NCI-H2081 (cell line): ENCODE measurements at places on chromosomes 13 and 19.

DNA sequence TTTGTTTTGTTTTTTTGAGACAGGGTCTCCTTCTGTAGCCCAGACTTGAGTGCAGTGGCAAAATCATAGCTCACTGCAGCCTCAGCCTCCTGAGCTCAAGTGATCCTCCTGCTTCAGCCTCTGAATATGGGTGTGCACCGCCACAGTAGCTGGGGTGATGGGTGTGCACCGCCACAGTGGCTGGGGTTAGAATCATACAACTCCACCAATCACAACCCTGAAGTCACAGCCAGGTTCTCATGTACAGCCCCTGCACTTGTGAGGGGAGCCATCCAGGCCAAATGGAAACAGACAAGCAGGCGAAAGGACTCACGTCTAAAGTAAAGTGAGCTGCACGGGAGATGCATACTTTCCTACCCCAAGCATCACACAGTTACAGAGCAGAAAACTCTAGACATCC, 63.1 kb upstream of the RANBP3 start:
- no peak for DNase-seq

- DNase-seq = no peak
Measured at GRCh38 chr13:25192936-25193335, 20.8 kb upstream of the AMER2 start.

DNA sequence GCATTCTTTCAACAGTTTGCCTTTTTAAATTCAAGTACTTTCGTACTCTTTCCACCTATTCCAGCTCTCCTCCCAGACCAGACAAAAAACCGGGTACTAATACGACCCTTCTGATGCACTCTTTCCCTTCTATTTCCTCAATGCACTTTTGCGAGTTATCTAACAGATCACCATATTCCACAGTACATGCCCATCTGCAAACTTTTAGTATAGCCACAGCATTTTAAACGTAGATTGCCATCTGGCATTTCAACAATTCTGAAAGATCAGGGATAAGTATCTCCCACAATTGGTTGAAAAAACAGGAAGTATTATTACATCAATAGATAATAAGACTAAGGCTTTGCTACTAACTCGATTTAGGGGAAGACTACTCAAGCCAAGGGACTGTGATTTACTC, 31.5 kb downstream of the RBM26 start:
- no peak for DNase-seq

DNA sequence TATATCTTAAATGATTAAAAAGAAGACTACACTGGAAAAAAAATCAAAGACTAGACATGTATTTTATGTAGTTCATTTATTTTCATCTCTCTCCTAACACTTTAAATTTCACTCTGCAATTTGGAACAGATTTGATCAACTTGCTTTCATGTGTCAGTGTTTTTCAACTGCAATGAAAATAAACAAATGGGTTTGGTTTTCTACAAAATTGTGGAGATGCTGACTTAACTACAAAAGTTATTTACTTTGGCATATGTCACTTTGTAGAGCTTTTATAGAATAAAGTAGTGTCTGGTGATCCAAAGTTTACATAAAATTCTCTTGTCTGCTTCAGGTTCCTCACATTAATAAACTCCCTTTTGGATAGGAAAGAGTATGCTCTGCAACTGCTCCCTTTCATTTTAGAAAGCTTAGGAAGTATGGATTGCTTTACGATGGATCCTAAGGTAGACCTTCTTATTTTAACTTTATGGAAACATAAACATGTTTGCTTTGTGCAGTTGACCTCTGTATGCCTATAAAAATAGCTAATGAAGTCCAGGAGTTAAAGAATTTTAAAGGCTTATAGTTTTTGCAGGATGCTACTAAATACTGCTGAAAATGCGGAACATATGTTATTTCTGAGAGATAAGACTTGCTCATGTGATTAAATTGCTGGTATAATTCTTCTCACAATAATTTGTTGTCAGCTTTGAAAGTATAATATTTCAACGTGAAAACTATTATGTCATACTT, 815.9 kb downstream of the PCDH9 start:
- DNase-seq = no peak

DNA sequence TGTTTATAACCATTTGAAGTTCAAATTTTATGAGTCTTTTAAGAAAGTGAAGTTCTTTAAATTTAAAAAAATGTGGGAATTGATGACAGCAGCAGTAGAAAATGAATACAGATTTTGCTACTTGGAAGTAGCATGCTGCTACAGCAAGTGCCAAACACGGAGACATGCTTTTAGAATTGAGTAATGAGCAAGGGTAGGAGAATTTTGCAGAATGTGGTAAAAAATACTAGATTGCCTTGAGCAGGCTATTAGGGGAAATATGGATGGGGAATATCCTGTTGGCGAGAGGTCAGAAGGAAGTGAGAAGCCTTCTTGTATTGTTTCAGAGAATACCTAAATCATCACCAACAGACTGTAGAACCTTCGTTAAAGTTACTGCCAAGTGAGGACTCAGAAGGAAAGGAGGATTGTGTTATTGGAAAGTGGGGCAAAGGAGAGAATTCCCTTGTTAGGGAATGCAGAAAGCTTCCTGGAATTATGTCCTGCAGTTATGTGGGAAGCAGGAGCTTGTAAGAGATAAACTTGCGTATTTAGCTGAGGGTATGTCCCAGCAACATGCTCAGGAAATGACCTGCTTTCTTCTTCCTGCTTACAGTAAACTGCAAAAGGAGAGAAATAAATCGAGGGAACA, 32.4 kb upstream of the OXGR1 start:
- DNase-seq = no peak

DNA sequence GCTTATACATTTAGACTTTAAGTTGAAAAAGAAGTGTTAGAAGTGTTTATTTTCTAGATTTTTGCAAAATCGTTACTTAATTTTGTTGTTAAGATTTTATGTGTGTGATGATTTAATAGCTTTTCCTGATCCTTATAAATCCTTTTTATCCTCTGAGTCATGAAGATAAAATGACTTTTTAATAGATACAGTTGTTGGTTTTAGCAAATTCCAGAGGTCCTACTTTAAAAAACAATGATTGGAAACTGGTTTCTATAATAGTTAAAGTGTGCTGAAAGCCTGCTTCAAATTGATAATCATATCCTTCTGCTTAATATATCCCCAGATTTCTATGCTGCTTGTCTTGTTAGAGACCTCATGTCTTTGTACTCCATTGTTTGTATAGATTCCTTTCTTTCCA, 39.0 kb downstream of the RNASEH2B start:
- DNase-seq = no peak

- DNase-seq = no peak
Measured at GRCh38 chr13:40123962-40124632, 468.6 kb downstream of the COG6 start.

- no peak for DNase-seq
Measured at GRCh38 chr19:22286151-22286810, at the start of gene ZNF729. TSS of gene ZNF729 (plus strand) at chr19:22286441. CDS start at chr19:22286526, 85 bp downstream.

DNA sequence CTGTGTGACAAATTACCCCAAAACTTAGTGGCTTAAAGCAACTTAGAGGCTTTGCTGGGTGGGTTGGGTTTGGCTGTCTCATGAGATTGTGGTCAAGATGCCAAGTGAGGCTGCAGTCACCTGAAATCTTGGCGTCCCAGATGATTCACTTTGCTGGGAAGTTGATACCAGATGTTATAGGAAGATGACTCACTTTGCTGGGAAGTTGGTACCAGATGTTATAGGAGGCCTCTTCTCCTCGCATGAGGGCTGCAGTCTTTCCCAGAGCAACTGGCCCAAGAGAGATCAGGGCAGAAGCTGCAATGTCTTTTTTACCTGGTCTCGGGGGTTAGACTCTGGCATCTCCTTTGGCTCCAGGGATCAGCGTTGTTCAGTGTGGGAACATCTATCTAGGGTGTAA, 16.8 kb downstream of the TEX29 start:
- DNase-seq = no peak

GRCh38 chr13:46352805-46353204, 34.2 kb downstream of the RUBCNL start:
- DNase-seq = no peak

DNA sequence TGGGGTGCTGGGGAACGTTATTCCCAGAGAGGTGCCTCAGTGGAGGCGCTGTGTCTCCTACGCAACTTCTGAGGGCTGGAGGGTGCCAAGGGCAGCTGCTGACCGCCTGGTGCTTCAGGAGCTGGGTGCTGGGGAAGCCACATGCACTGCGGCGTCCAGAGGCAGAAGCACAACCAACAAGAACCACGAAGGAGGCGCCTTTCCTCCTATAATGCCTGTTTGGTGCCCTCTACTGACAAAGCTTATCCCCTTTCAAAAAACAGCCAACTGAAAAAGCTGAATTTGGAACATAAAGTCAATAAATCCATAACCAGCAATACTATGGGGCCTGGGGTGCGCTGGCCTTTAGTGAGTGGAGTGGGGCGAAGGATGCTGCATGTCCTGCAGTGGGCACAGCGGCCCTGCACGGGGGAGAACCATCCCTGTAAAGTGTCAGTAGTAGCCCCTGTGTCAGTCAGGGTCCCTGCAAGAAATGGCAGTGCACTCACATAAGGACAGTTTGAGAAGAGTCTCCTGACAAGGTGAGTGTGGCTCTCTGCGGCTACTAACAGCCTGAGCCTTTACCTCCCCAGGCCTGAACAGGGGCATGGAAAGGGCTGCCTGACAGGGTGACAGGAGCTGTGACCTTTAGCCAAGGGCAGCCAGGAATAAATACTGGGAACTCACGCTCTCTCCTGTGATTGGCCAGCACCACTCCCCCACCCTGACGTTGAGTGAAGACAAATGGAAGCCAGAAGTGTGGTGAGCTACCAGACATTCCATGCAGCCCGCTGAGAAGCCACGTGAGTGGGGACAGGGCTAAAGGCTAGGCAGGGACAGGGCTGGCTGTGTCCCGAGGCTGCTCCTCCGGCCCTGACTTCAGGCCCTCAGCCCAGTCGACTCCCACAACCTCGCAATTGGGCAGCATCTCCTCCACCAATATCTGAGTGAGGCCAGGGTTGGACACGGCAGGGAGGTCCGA, 4.5 kb upstream of the B3GNT8 start:
- DNase-seq = no peak

DNA sequence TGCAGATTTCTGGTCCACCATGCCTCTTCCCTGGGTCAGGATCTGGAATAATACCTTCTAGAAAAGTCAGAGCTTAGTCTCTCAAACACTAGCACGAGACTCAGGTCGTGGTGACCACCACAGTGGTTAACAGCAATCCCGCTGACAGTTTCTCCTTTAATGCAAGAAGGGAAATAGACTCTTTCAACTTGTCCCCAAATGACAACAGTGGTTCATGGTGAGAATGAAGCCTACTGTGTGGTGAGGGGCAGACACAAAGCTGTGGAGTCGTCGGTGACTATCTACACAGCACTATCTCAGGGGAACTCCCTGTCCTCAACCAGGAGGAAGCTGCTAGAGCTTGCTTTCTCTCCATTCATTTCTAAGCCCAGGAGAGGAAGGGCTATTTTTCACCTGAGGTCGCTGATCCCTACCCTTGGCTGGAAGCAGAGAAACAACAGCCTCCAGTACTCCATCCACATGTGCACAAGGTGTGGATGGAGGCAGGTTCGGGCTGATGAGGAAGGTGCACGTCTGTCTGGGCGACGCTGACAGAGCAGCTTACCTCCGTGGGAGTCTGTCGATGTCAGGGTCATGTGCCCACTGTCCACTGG, 72.4 kb downstream of the STK24 start:
- DNase-seq = no peak
